Putamen (tissue), 1 donor: ENCODE measurements at places on chromosomes 3 and 15.
A peak's percentile ranks its signal among the peaks of the same experiment; 100 is the strongest.

DNA sequence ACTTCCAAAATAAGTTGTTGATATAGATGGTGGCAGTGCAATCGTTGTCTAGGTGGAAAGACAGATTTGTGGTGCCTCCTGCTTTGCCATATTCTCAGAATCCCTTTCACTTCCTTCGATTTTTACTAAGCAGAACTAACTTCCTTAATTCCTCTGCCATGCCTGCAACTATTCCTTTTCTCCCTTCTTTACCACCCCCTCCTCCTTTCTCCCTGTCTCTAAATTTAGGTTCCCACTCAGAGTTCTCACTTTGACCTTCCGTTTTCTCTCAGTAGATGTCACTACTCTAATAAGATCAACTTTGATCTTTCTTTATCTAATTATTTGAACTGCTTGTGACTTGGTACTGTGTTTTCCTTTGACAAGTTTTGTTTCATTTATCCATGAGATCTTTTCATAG is 351.2 kb downstream of the LPP start:
- no peak for DNase-seq

- DNase-seq: no peak
Measured at GRCh38 chr3:62433396-62433795, 60.0 kb upstream of the FEZF2 start.

GRCh38 chr3:194158942-194159439 is 23.0 kb downstream of the HES1 start:
- DNase-seq: no peak

DNA sequence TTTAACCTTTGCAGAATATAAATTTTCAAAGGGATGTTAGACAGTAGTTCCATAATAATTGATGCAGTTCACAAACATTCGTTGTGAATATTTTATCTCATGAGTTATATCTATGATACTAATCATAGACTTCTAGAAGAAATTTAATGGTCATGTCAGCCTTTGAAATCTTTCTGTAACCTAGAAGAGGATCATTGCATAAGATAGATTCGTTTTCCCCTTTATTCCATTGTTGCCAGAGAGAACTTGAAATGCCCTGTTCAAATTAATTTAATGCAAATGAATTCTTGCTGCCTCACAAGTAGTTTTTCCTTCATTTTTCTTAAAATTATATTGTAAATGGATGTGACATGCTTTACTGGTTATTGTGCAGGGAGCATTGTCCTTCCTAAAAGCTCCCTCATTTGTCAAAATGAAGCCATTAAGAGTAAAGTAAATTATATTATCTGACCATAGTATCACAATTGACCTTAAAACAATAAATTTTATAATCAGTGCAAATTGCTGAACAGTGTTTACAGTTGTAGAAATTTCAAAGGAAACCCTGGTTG is 128.5 kb upstream of the ZNF717 start:
- no peak for DNase-seq

GRCh38 chr15:80468796-80469195 is 64.6 kb downstream of the ARNT2 start:
- no peak for DNase-seq

GRCh38 chr3:32733631-32734229 is 48.7 kb downstream of the CNOT10 start:
- peak; percentile 13 for DNase-seq

DNA sequence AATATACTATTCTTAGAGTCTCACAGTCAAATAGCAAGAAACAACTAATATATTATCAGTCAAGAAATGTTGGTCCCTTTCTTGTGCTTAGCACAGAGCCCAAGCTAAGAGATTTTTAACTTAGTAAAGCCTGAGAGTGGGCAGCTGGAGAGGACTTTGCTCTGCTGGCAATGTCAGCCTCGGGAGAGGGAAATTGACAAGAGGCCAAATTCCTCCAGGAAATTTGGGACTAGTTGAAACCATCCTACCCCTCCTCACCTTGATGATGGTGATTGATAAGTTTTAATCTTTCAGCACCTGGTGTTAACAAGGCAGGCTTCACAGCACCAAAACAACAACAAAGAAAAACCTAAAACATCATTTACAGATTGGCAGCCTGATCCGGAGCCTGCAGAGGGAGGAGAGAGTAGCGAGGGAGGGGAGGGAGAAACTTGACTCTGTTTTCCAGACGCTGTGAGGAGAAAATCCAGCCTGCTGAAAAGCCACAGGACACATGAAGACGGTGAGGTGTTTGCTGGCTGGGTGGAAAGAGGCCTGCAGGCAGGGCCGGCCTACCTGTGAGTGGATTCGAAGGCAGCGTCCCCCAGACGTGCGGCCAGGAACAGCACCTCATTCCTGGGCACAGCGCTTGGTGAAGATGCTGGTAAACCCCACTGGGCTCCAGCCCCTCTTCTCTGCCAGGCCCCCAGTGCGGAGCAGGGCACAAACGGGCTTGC is 150.9 kb downstream of the LRRC28 start:
- DNase-seq: no peak

DNA sequence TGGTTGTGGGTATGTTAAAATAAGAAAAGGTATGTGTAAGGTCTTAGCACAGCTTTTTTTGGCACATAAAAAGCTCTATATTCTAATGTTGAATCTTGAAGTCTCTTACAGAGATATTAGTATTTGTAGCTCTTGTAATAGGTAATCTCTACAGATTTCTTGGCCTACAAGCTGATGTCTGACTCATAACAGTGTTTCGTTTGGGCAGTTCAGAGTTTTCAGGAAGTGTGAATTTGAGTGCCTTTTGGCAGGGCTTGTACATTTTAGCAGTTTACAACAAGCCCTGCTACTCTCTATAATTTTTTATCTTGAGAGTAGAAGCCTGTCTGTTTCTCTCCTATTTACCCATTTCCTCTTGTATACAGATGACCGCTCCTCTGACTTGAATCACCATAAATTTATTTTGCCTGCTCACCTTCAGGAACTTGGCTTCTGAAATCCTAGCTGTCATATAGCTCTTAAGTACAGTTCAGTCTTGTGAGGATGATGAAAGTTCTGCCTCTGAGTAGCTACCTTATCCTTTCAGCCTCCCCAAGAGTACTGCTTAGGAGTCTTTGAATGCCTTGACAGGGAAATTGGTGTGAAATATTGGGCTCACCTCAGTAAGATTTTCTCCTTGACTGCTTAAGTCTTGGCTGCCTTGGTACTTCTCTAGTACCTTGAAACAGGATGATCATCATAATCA is 419.9 kb upstream of the RARB start:
- DNase-seq: no peak

DNA sequence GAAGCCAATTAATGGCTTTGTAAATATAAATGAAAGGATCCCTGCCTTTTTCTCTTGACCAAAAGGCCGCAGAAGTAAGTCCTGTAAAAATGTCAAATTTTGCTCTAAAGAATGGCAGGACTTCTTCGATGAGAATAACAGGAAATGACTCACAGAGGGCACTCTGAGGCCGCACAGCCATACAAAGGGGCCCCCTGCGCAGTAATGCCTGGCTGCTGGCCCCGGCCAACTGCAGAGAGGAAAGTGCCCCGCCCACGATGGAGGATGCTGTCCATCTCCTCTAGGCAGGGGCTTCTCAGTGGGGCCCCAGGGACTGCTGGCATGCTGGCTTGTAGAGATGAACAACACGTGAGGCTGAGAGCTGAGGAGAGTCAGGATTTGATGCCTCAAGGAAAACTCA is 18.1 kb upstream of the SCN10A start:
- no peak for DNase-seq

GRCh38 chr3:170909129-170909903 is 879 bp upstream of the EIF5A2 start:
- DNase-seq: no peak

DNA sequence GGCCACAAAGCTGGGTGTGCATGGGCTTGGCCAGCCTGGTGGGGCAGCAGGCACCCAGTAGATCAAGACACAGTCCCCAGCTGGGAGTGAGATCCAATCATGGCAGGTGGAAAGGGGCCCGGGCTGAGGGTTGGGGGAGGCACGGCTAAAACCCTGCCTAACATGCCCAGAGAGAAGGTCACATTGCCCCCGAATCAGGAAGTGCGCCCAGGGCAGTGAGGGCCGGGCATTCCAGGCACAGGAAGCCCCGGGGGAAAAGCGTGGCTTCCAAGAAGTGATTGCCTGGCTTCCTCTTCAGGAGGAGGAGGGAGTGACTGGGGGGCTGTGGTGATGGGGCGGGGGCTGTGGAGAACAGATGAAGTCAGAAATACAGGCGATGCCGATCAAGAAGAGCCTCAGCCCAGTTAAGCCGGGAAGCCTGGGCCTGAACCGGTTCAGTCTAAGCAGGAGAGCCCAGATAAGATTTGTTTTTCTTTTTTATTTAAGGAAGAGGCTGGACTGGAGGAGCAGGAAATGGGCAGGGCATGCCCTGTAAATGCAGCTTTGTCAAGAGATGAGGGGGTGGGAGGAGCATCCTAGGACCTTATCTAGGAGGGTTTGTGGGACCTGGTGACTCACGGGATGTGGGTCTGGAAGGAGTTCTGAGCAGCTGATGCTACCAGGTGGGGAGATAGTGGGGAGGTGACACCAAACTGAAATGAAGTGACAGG is 83.9 kb downstream of the CHSY1 start:
- no peak for DNase-seq

DNA sequence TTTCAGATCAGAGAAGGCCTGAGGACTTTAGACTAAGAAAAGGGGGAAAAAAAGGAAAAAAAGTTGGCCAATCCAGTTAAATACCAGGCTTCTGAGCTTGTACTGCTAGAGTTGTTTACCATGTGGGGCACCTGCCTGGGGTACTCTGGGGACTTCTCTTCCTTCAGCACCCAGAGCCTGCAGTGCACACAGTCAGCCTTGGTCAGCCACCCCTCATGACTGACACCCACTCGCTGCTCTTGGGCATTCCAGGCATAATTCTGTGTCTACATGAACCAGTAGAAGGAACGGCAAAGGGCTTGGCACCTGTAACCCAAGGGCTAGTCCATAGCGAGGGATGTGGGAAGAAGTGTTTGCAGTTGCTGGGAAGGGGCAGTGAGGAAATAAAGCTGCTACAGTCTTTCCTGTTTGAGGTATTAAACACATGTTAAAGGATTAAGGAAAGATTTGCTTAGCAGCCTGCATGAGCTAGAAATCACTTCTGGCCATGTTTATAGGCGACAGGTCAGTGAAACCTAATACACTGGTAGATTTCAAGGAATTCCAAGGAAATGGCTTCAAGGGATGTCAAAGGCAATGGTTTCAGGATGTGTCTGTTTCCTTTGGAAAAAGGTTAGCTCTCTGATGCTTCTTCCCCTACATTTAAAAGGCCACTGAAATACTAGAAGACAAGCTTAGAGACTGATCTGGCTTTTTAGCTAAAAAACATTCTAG is 232.5 kb downstream of the CHST2 start:
- DNase-seq: no peak

GRCh38 chr15:95134431-95135110 is 903.2 kb downstream of the MCTP2 start:
- DNase-seq: no peak

DNA sequence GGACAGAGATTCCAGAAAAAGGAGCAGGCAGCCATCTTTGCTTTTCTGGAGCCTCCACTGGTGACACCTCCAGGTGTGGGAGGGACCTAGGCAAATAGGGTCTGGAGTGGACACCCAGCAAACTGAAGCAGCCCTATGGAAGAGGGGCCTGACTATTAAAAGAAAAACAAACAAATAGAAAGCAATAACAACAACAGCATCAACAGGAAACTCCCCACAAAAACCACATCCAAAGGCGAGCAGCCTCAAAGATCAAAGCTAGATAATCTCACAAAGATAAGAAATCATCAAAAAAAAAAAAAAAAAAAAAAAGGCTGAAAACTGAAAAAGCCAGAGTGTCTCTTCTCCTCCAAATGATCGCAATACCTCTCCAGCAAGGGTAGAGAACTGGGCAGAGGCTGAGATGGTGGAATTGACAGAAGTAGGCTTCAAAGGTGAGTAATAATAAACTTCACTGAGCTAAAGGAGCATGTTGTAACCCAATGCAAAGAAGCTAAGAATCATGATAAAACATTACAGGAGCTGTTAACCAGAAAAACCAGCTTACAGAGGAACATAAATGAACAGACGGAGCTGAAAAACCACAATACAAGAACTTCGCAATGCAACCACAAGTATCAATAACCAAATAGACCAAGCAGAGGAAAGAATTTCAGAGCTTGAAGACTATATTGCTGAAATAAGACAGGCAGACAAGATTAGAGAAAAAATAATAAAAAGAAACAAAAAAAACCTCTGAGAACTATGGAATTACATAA is 225.4 kb downstream of the CTNNB1 start:
- no peak for DNase-seq
